ENCODE measurements at places on chromosomes 7 and 10.
A peak's percentile ranks its signal among the peaks of the same experiment; 100 is the strongest.

DNA sequence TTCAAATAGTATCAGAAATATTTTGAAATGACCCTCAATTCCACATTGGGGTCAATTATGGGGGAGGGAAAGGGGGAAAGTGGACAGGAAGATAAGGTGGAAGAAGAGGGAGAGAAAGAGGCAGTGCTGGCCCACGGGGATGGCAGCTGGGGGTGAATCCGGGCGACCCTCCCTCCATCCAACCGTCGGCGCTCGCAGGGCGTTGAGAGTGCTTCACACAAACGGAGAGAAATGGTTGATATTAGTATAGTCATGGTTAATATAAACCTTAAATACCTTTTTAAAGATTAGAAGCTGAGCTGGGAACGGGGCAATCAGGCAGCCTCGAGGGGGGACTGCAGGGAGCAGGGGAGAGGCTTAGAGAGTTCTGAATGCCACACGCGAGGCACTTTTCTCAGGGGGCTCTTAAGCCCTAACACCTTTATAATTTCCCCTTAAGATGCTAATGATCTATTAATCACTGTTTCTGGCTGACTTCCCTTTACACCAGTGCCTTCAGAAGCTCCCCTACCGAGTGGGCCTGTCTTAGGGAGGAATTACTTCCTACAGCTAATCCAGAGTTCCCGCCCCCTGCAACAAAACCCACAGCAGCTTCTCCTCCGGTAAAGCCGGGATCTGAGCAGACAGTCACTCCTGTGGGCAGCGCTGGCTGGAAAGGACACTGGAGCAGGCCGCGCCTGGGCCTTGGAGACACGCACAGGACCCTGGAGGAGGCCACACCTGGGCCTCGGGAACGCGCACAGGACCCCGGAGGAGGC lies 39.5 kb downstream of the PRKAG2 start:
- no peak for DNase-seq

DNA sequence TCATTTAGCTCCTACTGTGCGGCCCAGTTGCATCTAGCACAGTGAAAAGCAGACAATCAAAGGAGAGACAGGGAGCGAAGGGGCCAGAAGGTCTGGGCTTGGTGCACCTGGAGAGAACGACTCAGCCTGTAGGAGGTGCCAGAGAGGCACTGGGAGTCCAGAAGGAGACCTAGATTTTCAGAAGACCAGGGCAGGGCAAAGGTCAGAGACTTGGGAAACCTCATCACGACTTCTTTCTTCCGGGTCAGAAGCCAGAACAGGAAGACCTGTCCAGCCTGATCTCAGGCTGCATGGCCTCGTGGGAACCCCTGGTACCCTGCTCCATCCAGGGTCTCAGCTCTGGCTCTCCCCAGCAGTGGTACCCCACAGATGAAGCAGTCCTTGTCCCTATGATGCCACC lies 5.2 kb downstream of the AGAP3 start:
- no peak for DNase-seq

DNA sequence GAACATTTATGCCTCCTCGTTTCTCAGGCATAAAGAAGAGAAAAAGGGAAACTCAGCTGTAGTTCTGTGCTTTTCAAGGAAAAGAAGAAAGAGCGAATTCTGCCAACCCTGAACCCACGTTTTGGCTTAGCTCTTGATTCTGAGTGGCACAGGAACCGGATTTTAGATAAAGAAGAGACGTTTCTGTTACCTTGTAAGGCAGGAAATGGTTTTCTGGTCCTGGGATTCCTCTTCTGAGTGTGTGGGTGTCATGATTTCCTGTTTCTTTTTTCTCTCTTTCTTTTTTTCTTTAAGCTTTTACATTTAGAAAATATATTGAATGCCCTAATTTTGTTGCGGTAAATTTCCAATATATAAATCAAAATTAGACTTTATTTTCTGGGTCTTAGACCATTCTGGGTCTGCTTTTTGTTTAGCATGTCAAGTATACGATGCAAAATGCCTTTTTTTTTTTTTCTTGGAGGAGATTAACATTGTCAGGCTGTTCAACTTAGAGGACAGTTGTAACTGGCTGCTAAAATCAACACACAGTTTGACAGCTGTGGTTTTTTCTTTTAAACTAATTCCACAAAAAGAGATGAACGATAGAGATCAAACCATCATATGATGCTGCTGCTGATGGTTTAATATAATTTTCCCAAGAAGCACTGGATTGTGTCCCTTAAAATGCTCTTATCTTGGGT lies 190.8 kb downstream of the GATA3 start:
- DNase-seq: no peak

- DNase-seq: no peak
These were observed 264.4 kb downstream of the SKAP2 start for GRCh38 chr7:26599982-26600381.

DNA sequence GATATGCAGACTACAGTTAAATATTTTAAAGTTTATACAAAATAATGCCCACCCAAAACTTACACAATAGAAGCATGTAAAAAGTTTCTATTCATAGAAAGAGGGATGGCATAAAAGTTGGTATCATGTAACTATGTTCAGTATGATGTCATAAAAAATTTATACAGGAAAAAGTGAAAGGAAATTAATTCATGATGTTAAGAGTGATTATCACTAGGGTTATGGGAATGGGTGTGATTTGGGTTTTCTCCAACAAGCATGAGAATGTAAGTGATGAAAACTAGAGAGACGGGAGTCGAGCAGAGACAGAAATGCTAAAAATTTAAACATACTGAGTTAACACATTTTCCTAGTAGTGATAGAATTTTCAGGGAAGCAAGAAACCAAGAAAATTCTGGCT lies 52.7 kb downstream of the GDI2 start:
- DNase-seq: no peak

DNA sequence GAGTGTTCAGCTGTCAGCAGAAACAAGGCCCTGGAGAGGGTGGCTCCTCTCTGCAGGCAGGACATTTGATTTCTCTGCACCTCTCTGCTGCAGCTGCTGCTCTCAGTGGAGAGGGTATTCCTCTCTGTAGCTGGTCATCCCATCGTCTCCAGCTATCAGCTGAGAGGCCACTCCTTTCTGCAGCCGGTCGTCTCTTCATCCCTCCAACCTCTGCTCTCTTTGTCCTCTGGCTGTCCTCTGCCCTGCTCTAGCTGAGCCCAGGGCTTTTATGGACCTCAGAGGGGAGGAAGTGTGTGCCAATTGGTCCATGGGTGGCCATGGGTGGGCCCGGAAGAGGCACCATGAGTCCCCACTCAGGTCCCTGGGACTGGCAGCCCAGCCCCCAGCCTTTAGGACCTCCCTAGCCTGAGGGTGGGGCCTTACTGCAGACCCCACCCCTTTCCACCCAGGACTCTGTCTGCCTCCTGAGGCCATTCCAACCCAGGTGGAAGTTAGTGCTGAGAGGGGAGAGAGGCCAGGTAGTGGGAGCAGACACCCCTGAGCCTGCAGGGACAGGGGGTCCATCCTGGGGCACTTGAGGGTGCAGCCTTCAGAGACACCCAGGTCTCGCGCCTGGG lies 26.2 kb upstream of the CDCA7L start:
- no peak for DNase-seq

- peak; percentile 44 for DNase-seq
These were observed 78.5 kb downstream of the LHPP start for GRCh38 chr10:124539935-124540641.

- DNase-seq: no peak
These were observed 153.6 kb downstream of the GPR158 start for GRCh38 chr10:25328361-25328760.

DNA sequence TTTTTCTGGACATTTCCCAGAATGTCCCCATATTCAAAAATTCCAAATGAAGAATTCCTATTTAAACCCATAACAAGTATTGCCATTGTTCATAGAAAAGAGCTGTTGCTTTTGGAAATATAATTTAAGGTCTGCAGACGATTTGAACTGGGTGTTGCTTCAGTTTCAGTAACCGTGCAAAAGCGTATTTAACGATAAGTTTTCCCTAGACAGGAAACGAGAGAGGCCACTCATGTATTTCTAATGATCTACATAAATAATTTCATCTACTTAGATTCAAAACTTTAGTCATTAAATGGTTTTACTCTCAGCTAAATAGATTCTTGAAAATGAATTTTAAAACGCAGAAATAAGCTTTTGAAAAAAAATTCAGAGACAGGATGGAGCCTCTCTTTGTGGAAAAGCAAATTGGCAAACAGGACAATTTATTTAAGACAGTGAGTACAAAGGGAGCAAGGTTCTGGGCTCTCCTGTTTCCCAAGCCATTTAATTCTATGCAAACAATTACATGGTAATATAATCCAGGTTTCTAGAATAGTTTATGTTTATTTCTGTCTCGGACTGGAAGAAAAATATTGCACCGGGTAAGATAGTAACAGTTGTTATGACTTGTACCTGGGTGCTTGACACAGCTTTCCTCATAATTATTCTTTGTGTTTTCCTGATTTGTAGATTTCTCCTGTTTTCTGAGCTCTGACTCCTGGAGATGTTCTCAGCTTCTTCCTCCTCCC lies 263.0 kb downstream of the BAMBI start:
- no peak for DNase-seq

DNA sequence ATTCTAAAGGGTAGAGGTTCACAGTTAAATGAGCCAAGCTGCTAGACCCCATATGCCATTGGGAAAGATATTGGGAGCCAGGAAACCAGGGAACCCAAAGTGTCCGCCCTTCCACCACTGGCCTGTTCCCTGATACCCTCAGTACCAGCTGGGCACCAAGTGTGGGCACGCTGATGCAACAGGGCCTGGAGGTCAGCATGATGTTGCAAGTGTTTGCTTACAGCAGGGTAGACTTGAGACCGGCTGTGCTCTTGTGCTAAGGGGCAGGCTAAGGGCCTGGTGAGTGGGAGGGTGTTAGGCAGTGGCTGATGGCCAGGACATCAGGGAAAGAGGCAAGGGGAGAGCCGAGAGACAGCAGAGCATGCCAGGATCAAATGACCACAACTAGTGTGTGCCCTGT lies 21.0 kb upstream of the MYL7 start:
- DNase-seq: no peak

- no peak for DNase-seq
These were observed 171.8 kb upstream of the CDK1 start for GRCh38 chr10:60606343-60607080.

GRCh38 chr7:57579454-57579853 lies 129.5 kb downstream of the ZNF716 start:
- no peak for DNase-seq

- no peak for DNase-seq
These were observed 11.8 kb downstream of the TFEC start for GRCh38 chr7:116018731-116019130.

GRCh38 chr7:27116962-27117886 lies 13.3 kb downstream of the HOXA4 start:
- no peak for DNase-seq

DNA sequence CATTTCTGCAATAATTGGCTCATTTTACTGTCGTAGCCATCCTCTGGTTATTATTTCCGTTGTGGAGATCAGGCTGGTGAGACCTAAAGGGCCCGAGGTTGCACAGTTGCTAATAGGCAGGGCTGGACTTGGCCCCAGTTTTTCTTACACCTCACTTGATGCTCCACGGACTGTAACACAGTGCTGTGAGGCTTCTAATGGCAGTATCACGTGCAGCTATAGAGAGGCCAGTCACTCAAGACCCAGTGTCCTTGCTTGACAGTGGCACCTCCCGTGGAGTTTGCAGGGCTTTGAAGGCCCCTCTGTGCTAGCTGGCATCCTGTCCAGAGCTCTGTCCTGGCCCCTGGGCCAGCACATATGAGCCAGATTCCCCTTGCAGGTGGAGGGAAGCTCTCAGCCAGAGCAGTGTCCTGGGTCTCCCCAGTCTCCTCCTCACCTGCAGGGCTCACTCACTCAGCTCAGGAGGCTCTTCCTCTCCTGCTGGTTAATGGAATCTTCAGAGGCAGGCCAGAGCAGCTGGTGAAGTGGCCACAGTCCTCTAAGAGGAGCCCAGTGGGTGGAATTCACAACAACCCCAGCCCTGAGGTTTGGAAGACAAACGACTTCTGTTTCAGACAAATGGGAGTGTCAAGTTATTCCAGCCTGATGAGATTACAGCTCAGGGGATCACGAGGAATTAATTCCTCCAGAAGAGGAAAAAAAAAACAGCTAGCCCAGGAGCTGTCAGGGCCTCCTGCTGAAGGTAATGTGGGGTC lies 114.2 kb upstream of the FAM180A start:
- DNase-seq: no peak

DNA sequence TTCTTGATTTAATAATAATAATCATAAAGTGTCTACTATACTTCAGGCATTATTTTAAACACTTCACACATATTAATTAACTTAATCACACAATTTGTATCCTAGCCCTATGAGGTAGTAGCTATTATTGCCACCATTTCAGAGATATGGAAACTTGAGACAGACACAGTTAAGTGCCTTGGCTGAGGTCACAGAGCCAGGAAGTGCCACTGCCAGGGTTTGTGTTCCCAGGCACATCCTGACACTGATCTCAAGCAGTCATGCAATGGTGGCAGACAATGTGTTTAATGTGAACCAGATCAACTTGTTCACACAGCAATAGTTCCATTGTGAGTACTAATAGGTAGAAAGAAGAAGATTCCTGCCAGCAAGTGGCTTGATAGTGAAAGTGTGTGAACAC lies 666.0 kb downstream of the SUGCT start:
- no peak for DNase-seq

- no peak for DNase-seq
These were observed 26.4 kb upstream of the PRKG1 start for GRCh38 chr10:51047857-51048256.

GRCh38 chr10:3692387-3692999 lies 92.5 kb downstream of the KLF6 start:
- no peak for DNase-seq

- no peak for DNase-seq
These were observed 103.1 kb downstream of the SLC16A9 start for GRCh38 chr10:59606551-59606961.

DNA sequence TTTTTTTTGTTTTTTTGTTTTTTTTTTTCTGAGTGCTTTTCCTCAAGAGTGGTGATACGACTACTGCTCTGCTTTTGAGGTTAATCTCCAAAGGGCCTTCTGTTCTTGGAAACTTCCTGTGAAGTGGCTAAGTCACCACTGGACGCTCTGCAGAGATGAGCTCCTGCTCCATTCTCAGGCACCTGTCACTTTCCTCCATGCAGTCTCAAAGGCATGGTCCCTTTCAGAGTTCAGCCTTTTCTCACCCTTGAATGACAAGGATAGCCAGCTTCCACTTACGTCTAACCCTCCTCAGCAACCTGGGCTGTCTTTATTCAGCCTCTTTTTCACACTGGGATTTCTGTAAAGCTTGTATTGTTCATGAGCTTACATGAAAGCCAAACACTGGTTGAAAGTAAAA lies 65.8 kb downstream of the BMPER start:
- no peak for DNase-seq

DNA sequence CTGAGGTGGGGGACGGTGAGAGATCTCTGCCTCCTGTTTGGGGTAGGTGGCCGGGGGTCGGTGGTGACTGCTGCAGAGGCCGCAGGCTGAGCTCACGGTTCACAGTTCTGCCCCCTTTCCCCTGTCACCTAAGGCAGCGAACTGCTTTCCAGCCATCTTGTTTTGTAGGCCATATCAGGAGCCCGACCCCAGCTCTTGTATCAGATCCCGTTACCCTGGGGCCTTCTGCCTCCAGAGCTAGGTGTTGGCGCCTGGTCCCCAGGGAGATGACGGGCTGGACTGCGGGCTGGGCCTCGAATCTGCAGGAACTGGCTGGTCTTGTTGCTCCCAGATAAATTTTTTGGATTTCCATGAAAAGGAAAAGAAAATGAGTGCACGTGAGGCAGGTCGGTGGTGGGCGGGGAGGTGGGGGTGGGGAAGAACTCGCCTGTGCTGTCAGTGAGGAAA lies 183.0 kb downstream of the DNAJB6 start:
- DNase-seq: no peak

- DNase-seq: no peak
These were observed 37.2 kb upstream of the RTKN2 start for GRCh38 chr10:62305813-62306212.

- DNase-seq: no peak
These were observed 474.0 kb upstream of the NRP1 start for GRCh38 chr10:33808475-33808874.

GRCh38 chr10:127524229-127524628 lies 24.9 kb upstream of the NPS start:
- no peak for DNase-seq
